ENCODE measurements at places on chromosomes 13 and 19.

DNA sequence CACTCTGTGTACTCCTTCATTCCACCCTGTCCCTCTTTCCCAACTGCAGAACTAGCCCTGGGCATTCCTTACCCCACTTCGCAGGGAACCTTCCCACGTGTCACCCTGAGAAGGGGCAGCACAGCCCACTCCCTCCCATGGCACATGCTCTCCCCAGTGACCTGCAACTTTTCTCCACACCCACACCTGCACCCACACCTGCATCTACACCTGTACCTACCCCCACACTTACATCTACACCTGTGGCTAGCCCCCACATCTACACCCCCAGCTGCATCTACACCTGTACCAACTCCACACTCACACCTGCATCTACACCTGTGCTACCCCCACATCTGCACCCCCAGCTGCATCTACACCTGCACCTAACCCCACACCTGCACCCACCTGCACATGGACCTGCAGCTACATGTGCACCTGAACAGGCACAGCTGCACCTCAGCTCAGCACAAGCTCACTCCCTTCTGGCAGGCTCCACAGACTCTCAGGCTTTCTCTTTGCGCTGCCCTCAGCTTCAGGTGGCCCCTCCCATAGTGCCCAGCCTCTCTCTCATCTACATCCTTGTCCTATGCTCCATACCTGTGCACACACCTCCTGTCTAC, 234.1 kb downstream of the TUBA3C start:
- no peak for DNase-seq

GRCh38 chr19:52691737-52692136, 43.1 kb downstream of the ZNF611 start:
- no peak for DNase-seq

- peak; percentile 57 for DNase-seq
Observed at GRCh38 chr13:49995625-49996101, 1.2 kb upstream of the TRIM13 start.

GRCh38 chr13:43154839-43155238, 131.5 kb downstream of the DNAJC15 start:
- DNase-seq = no peak

GRCh38 chr13:75376792-75377402, 105.1 kb downstream of the TBC1D4 start:
- DNase-seq = no peak

- DNase-seq = no peak
Observed at GRCh38 chr19:980133-980998, 3.8 kb upstream of the WDR18 start.

DNA sequence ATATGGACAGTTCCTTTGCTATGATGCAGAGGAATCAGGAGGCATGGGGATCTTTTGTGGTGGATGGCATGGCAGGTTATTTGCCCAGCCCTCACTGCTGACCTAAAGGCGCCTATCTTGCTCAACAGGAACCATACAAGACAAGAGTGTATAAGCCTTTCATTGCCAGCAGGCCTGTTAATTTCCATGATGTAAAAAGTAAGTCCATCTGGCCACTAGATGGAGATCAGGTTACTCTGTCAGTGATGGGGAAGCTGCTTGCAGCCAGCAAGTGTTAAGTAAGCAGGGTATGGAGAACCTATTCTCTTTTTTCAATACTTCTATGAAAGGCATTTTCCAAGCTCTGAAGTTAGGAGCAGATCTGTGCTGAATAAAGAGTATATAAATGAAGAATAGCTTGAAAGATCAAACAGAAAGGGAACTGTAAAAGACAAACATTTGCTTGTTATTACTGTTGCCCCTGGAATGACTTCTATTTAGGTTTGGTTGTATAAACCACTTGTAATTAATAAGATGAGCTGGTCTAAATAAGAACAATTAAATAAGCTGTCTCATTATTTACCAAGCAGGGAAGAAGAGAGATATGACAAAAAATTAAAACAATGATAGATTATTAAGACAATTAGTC, 210.9 kb downstream of the RGCC start:
- peak; percentile 90 for DNase-seq

- DNase-seq = no peak
Observed at GRCh38 chr19:16096280-16096855, 15.3 kb upstream of the RAB8A start.

GRCh38 chr19:46648060-46648960, 12.3 kb upstream of the GNG8 start:
- no peak for DNase-seq

DNA sequence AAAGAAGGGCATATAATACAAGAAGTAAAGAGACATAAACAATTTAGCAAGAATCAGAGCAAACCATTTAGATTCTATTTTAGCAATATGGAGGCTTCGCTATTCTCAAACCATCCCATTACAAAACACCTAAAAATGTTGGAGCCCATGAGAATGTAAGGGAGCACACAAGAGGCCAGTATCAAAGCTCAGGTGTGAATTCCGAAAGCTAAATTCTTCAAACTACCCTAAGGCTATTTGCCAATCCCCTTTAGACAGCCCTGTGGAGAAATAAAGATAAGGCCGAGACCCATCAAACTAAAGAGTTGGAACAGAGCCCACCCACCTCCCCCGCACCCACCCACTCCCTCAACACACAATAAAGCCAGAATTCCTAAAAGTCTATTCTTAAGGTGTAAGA, 210.8 kb upstream of the MAB21L1 start:
- no peak for DNase-seq

DNA sequence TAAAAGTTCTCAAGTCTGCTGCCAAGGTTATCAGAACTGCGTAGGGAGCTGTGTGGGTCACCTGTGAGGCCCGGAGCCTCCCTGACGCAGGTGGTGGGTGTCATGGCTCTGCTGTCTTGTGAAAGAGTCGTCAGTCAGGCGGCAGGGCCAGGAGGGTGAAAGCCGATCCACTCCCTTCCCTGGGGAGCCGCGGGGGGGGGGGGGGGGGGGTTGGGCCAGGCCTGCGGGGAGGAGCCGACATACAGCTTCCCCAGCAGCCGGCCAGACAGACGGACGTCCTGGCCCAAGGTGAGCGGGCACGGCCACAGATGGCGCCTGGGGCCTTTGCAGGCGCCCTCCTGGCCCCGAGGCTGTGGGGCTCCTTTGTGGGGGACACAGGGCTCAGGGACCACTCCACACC, 12.4 kb downstream of the SBNO2 start:
- DNase-seq = no peak

DNA sequence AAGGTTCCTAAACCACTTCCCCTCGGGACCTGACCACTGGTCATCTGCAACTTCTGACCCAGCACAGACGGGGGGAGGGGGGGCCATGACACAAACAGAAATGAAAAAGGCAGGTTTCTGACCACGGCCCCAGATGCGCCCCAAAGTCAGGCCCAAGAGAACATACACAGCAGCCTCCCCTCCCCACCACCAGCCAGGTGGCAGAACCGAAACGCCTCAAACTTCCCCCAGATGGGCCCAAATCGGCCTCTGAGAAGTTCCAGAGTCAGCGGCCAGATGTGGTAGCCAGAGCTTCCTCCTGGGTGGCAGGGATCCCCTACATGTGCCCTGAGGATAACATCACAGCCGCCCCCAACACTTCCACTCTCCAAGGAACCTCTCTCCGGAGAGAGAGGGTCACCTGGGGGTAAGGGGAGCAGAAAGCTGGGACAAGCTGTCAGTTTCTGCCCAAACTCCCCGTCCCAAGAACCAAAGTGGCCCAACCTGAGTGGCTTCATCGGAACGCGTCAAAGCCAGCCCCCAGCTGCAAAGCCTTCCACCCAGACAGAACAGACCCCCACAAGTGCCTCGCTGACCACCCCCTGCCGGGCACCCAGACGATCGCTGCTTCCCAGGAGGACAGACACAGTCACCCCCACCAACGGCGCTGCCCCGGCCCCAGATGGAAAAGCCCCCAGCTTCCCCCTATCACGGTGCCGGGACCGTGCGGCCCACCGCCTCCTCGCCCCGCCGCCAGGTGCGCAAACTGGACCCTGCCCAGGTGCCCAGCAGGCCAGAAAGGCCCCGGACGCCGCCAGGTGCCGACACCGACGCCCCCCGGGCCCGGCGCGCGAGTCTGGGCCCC, 800 bp downstream of the ELL start:
- no peak for DNase-seq

DNA sequence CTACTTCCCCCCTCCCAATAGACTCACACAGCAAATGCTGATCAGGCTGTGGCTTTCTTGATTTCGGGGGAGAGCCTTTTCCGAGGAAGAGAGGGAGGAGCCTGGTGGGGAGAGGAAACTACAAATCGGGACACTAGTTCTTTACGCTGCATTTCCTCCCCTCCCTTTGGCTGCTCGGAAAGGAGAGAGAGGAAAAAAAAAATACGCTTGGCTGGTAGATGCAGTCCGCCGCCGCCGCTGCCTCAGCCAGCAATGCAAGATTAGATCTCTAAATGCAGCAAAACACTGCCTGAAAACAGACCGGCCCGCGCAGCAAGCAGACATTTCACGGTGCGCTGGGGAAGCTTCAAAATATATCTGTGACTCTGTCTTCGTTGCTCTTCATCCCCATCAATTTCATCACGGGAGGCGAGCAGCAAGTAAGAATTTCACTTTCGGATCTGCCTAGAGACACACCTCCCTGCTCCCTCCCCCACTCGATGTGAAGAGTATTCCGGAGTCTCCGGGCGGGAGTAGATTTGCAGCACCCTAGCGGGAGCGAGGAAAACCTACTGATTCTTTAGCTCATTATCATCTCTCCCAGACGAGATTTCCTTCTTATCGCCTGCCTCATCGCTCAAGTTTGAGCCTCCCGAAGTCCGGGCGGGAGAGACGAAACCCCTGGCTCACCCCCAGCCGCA, at the start of gene PCDH17:
PCDH17 (plus strand) TSS at position 149 of the 680 bp plus-strand sequence. CDS start 803 bp downstream, outside the sequence.
- no peak for DNase-seq

DNA sequence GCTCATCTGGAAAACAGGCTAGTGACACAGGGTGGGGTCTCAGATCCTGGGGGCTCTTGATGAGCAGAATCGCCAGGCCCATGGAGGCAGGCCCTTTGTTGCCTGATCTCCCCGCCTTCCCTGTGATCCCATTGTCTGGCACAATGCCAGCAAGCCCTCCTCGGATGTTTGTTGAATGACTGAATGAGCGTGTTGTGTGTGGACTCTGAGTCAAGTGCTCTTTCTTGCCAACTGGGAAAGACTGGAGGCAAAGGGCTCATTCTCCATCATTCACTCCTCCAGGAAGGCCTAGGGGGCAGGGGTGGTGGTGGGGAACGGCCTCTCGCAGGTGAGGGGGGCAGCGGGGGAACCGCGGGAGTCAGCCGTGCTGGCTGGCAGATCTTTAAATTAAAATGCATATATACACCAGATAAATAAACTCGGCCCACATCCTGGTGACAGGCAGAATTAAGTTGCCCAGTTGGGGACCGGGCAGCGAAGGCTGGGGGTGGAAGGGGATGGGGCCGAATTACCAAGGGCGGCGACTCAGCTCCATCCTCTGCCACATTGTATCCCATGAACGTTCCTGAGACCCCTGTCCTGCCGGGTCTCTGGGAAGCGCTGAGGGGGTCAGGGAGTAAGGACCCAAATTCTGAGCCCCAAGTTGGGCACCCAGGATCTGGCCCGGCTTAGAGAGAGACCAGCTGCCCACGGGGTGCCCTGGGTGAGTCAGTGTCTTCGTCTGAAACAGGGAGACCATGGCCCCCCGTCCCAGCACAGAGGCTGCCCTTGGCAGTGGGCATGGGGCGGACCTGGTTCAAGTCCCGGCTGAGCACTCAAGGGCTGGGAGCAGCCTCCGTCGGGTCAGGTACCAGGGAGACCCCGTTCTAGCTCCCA, 24.5 kb downstream of the EFNA2 start:
- DNase-seq = no peak
